ENCODE measurements at places on chromosomes 2 and 18. TPM values are rescaled to one million over a fixed set of nuclear protein-coding genes. Genes with fewer than 3 reads are reported as not detected.

Gene PLA2R1
- polyA plus RNA-seq: 4.6 TPM

Gene HTR2B
- polyA plus RNA-seq: not detected

Gene IDH1
- polyA plus RNA-seq: 220 TPM

Gene EPC2
- 9.0 TPM for polyA plus RNA-seq

DNA sequence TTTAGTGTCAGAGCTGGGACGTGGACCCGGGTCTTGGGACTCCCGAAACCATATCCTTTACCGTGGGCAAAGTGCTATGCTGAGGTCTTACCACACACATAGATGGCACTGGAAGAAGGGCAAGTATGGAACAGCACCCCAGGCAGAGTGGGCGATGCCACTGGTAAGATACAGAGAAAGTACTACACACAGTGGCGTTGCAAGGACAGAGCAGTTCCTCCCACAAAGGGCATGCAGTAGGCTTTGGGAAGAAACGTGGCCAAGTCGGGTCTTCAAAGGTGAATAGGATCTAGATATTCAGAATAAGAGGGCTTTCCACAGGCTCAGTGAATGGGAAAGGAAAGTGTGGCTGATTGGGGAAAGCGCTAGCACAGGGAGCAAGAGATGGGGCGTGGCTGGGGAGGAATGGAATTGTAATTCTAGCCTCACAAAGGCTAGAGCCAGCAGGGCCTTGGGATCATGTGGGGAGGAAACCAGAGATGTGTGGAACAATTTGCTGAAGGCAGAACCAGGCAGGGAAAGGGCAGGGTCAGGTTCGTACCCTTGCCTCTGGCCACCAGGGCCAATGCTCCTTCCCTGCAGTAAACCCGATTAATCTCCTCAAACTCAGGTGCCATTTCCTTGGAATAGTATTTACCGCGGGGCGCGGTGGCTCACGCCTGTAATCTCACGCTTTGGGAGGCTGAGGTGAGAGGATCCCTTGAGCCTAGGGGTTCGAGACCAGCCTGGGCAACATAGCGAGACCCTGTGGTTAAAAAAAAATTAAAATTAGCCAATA, 36.0 kb downstream of the PCBP1 start:
- no peaks in the 10 kb centered on the region for H3K36me3 ChIP-seq
- H3K27me3 ChIP-seq: no peaks in the 10 kb centered on the region
- peak overlapping the region; percentile 93 for H3K4me3 ChIP-seq

DNA sequence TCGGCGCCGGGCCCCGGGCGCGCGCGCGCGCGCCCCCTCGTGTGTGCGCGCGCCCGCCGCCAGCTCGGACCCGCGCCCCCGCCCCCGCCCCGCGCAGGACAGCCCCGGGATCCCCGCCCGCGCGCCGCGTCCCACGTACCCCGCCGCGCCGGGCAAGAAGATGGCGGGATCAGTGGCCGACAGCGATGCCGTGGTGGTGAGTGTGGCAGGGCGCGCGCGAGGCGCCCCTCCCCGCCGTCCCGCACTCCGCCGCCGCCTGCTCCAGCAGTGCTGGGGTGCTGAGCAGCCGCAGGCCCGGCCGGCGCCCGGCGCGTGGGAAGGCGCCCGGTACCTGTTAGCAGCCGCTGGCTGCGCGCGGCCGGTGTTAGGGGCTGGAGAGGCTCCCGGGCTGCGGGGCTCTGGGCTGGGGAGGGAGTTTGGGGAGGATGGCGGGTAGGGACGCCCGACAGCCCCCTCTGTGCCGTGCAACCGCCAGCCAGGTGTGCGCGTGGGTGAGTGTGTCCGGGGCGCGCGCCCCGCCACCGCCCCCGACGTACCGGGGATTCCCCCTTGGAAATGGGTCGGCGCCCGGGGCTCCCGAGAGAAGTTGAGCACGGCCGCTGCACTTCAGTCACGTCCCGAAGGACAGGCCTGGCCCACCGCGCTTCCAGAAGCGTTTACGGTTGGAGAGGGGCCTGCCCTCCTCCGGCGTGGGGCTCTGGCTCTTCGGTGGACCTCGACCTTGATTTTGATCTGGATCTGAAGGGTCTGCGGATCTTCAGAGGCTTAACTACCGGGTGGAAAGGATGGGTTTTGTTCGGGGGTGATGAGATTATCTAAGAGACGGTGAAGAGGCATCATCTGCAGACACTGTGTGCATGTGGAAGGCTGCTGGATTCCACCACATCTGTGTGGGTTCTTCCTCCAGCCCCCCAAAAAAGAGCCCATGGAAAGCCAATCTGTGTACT, 697 bp downstream of the LGALSL start:
- DNase-seq: peak; percentile 83
- no peaks in the 10 kb centered on the region for H3K4me1 ChIP-seq
- H3K27ac ChIP-seq: peak overlapping the region; percentile 97
